ENCODE measurements at places on chromosomes 13 and 19.

GRCh38 chr13:30739237-30739528, 3.8 kb downstream of the ALOX5AP start:
- no peak for DNase-seq

DNA sequence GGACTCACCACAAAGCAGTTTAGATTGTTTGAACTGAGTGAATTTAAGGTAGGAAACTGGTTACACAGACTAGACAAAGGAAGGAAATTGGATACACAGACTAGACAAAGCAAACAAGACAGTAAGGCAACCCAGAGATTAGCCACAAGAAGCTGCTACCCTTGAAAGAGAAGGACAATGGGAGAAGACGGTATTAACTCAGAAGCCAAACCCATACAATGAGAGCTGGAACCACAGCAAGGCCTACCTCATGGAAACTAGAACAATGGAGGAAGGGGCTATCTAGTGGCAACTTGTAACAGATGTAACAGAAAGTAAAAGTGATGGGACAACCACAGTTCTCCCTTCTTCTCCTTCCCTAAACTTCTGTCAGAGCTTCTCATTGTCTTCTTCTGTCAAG, 410.9 kb upstream of the SPRY2 start:
- no peak for DNase-seq

GRCh38 chr13:40060296-40061007, 405.0 kb downstream of the COG6 start:
- no peak for DNase-seq

- DNase-seq, result no peak
Observed at GRCh38 chr19:35155441-35155840, 906 bp downstream of the FXYD5 start.

GRCh38 chr13:84445776-84446175, 563.5 kb upstream of the SLITRK1 start:
- no peak for DNase-seq

GRCh38 chr19:38684078-38684861, 36.8 kb downstream of the ACTN4 start:
- peak; percentile 64 for DNase-seq

- DNase-seq, result no peak
Observed at GRCh38 chr13:55528434-55528833, 1612.3 kb upstream of the PRR20A start.

DNA sequence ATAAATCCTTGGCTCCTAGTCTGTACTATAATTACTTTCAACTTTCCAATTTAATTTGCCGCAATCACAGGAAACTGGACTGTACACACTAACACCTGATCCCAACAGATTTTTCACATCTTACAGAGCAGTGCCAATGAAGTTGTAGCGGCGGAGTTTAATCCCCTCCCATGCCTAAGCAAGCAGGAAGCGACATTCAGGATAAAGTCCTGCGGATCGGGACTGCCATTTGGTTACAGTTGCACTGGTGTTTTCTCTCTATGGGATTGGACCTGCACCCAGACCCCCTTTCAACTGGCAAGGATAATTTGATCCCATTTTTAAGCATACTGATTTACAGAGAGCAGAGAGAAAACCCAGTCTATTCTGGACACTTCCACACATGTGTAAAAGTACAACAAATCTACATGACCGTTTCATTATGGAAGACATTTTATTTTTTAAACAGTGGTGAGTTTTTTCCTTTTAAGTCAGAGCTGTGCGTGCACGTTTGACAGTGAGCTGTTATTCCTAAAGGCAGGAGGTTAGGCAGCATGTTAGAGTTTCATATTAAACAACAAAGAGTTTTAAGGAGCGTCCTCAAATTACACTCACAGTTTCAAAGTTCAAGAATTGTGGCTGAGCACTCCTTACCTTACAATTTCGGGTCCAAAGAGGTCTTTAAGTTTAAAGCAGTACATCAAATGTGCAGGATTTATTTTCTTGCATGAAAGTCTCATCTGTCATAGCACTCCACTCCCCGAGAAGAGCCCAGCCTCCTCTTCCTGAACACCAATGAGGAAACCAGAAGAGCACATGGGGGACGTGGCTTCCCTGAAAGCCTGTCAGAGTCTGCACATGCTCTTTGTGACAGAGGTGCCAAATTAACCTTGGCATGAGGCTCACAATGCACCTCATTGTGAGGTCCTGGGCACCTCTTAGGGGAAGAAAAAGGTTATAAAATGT, 141.6 kb upstream of the RFC3 start:
- no peak for DNase-seq

GRCh38 chr19:31127134-31127967, 221.9 kb downstream of the TSHZ3 start:
- DNase-seq, result no peak

DNA sequence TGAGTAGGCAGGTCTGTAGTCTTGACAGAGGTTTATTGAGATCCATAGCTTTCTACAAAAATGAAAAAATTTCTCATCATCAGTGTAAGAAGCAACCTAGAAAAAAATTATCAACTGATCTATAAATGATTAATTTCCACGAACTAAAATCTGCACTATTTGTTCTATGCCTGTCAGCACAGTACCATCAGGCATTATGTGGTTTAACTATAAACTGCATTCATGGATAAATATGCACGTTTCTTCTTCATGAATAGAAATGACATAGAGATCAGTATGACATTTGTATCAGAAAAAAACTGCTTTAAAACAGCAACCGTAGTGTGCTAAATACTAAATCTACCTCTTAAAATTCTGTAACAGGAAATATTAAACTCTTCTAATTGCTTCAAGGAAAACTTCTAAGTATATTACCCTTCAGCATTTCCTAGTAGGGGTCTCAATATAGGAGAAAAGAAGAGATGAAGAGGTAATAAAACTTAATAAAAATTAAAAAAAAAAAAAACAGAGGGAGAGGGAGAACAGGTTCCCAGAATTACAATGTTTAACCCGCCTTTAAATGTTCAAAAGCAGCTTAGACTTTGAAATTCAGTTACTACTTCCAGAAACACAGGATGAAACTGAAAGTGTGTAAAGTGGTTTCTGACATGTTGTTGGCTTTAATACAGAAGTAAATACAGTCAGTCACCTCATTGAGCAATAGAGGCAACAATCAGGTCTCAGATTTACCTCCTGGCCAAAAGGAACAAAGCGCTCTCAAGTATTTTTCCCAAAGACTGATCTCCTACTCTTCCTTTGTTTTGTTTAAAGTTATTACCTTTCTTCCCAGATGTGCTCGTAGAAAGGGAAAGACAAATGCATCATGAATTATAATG, 144.4 kb downstream of the DIAPH3 start:
- DNase-seq, result no peak

- DNase-seq, result peak; percentile 38
Observed at GRCh38 chr19:18322318-18322758, 538 bp downstream of the LSM4 start.

GRCh38 chr19:12751635-12752034, at the start of gene BEST2:
TSS of gene BEST2 (plus strand) at chr19:12751791. CDS start at chr19:12752593, 802 bp downstream.
- DNase-seq, result no peak
